ENCODE measurements at places on chromosomes 4 and X.

DNA sequence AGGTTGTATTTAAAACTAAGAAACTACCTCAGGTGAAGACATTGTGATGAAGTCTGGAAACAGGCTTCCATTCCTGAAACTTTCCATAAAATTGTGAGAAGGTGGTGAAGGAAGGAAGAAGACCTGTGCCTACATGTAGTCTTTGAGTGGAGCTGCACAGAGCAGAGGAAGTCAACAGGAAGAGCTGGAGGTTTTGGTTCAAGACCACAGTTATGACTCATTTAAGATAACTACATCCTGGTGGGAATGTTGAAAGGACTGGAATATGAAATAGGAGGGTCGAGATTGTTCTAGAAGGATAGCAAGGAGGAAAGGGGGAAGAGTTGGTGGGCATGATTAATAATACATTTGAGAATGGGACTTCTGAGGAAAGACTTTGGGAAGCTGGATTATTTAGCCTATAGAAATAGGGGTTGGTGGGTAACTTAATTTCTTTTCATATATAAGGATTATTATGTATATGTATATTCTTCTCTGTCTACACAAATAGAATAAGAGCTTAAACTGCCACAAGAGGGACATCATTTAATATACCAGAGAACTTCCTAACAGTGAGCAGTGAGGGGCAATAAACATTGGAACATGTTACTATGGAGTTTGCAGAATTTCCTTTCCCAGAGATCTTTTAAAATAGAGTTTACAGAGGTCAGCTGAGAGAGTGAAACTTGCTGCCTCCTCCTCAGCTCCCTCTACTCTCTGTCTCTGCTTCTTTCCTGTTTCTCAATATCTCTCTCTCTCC, 23.5 kb downstream of the AWAT2 start:
- DNase-seq, result no peak

- no peak for DNase-seq
Measured at GRCh38 chrX:63327788-63328187, 23.3 kb downstream of the SPIN4 start.

- DNase-seq, result peak; percentile 28
Measured at GRCh38 chr4:88592600-88593448, 544 bp downstream of the HERC3 start.

- peak; percentile 27 for DNase-seq
Measured at GRCh38 chr4:122038896-122039295, 87.0 kb upstream of the TRPC3 start.

DNA sequence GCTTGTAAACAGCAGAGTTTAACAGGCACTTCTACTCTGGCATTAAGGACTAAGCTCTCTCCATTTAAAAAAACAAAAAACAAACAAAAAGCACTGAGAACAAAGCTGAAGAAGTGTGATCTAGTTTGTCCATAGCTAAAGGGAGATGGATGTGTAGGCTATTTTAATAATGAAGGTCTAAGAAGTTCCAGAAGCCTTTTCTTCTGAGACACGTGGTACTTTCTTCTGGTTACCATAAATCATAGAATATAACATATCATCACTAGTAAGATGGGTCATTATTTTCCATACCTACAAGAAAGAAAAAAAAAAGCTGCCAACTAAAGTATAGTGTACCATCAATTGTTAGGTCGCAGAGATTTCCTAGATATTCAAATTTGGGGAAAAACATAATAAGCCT, 722 bp upstream of the NBDY start:
- peak; percentile 29 for DNase-seq

DNA sequence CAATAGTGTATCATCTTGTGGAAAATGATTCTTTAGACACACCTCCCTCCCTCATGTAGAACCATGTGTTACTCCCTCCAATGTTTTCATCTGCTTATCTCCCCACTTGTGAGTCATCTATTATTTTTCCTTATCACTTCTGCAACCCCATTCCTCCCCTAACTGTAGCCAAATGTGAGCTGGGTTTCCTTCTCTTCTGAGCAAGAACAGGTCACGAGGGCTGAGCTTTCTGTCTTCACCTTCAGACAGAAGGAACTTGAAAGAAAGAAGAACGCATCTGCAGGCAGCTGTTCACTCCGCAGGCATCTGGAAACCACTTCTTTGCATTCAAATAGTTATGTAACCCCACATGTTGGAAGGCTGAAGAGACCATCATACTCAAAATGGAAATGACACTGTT, 1.8 kb downstream of the PPP1R2C start:
- no peak for DNase-seq

- no peak for DNase-seq
Measured at GRCh38 chr4:139007640-139008039, 7.9 kb upstream of the NOCT start.

GRCh38 chrX:152635941-152636340, 1.8 kb upstream of the GABRQ start:
- DNase-seq, result peak; percentile 67

DNA sequence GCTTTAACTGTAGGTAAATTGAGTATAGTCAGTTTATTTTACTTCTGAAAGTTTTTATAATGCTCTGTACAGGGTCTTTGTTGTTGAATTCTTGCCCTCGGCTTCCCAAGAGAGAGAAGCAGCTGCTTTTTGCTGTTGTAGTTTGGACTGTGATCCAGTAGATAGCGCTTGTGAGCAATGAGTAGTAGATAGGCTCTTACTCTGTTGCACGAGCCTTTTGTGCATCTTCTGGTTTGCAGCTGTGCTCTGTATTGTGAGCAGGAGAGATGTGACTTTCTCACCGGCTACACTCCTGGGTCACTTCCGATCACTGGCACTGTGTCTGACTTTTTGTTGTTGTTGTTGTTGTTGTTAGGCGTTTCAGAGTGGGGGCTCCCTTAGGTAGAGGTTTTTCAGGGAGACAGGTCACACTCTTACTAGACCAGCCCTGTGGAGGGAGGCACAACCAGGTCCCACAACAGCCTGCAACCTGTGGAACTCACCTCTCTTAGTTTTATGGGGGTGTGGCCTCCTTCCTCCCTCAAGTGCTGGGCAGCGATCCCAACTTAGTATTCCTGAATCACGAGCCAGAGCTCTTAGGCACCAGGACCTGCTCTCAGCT, 822.1 kb upstream of the GALNTL6 start:
- DNase-seq, result no peak

DNA sequence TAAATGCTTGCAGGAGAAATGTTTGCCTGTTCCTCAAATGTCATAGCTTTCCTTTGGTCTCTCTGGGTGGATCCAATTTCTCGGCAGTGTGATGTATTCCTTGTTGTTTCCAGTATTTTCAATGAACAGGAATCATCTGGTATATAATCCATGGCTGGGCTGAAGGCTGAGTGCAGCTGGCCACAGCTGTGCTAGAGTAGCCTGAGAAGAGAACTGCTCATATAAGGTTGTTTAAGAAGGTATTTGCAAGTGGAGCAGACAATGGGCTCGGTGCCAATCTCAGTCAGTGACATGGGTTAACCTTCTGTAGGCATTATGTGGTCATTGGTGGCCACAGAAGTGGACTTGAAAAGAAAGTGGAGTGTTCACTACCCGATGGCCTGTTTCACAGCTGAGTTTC, 390.3 kb downstream of the SPRY1 start:
- no peak for DNase-seq

DNA sequence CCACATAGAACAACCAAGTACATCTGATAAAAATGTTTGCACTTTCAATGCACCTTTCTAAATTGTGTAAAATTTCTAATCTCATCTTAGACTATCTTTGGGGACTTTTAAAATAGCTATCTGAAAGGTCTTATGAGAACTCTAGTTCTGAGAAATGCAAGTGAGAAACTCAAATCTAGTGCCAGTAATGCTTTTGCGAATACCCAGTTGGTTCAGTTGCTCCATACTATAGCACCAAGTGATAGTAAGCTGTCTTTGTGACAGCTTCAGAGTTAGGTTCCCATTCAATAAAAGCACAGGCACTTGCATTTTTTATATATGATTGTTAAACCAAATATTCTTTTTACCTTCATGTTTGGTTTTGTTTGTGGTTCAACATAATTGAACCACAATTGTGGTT, 4.5 kb upstream of the ITM2A start:
- no peak for DNase-seq

DNA sequence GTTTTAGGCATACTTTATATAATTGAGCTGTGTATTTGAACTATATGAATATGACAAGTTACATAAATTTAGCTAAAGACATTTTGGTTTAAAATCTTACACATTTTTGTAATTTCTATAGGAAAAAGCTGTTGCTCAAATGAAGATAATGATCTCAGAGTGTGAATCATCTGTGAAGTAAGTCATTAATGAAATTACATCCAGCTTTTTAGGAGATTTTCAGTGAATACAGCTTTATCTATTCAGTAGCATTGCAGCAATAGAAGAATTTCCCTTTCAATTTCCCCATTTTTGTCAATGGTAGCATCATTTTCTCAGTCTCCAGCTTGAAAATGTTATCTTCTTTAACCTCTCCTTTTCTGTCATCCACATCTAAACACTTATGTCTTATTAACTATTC, 59.5 kb downstream of the CEP135 start:
- DNase-seq, result no peak

DNA sequence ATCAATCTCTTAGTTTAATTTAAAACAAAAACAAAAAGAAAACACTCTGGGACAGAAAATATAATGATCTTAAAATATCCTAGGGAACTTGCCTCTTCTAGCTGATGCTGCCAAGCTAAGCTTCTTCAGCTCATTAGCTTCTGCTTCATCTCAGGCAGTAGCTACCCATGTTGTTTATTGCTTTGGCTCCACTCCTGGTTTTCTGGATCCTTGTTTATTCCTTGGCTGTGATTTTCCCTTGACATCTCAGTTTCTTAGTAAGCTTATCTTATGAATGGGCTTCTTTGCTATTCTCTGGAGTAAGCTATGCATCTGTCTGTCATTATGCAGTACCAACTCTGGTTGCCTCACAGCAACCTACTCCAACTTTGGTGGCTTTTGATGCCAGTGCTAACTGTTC, 5.1 kb upstream of the MTHFD2L start:
- no peak for DNase-seq

GRCh38 chr4:70704931-70705182, 16.5 kb downstream of the UTP3 start:
- no peak for DNase-seq

DNA sequence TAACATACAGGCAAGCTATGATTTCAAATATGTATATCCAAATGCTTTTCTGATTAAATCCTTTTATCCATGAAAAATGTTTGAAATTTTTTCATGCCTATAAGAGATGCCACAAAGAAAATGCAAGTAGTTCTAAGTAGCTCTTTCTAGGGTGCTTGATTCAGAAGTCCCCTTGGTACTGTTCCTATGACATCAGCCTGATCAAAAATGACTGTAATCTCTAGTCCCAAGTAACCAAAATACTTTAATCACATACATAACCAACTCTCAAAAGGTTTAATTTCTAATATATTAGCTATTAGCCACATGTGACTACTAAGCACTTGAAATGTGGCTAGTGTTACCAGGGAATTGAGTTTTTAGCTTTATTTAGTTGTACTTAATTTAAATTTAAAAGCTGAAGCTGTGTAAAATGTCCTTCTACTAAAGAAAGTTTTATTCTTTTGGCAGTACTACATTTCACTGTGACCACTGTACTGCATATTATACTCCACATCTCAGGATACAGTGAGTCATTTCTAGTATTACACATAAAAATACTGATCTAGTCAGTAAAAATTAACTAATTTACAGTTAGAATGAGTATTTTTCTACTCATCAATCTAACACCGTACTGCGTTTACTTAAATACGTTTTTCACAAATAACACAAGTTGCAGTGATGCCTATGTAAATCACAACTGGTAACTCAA, 33.9 kb downstream of the FBXW7 start:
- DNase-seq, result no peak

DNA sequence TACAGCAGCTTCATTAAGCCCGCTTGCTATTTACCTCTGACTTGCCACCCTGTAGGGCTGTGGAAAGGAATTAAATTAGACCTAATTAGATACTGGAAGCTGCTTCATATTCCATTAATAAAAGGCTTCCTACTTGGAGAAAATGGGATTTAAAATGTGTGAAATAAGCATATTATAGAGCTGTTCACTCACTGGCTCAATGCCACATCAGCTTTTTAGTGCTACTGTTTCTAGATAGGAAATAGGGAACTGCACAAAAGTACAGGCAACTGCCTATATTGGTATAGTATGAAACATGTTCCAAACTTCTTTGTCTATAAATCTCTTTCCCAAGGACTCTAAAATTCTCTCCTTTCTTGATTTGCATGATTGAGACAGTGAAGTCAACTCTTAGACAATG, 407.9 kb upstream of the AADAT start:
- peak; percentile 1 for DNase-seq

DNA sequence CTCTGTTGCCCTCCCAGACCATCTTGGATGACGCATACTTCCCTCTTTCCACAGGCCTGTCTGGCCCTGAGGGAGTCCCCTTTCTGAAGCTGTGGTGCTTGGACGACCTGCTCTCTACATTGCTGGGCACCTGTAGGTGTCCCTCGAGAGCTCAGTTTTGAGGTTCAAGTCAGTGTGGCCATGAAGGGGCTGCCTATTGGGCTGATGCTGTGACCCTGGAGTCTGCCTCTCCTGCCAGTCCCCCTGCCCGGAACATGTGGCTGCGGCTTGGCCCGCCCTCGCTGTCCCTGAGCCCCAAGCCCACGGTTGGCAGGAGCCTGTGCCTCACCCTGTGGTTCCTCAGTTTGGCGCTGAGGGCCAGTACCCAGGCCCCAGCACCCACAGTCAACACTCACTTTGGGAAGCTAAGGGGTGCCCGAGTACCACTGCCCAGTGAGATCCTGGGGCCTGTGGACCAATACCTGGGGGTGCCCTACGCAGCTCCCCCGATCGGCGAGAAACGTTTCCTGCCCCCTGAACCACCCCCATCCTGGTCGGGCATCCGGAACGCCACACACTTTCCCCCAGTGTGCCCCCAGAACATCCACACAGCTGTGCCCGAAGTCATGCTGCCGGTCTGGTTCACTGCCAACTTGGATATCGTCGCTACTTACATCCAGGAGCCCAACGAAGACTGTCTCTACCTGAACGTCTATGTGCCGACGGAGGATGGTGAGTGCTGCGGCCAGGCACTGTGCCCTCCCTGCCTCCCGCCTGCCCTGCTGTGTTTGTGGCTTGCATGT, 3.0 kb downstream of the NLGN3 start:
- no peak for DNase-seq

DNA sequence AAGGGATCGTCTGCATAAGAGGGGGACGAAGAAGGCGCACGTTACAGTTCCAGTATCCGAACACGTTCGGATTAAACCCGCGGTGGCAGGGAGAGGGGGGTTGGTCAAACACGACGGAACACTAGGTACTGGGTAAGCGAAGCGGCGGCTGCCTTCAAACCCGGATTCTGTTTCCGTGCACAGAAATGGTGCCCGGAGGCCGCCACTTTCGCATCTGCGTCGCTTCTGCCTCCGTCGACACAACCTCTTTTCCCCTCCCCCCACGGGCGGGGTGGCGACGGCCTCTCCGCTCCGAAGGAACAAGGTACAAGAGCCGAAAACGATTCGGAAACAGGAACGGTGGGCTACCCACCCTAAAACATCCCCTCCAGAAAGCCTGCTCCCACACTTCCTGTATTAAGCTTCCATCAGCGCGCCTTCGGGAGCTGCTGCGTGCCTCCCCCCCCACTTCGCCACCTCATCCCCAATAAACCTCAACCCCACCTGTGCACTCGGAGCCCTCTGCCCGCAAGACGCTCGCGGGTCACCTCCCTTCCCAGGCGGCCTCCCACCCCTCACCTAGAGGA, 667 bp downstream of the G3BP2 start:
- DNase-seq, result peak; percentile 24

- DNase-seq, result peak; percentile 57
Measured at GRCh38 chr4:80201252-80202151, 4.2 kb downstream of the PRDM8 start.

GRCh38 chrX:153974726-153975286, 2.3 kb downstream of the TMEM187 start:
- DNase-seq, result peak; percentile 3

GRCh38 chr4:108877821-108878220, 115.0 kb upstream of the ETNPPL start:
- no peak for DNase-seq

All from NCI-H1105 treated with DMSO at 0.1 percent for 48 hours (cell line).